AG08395 (cell line): ENCODE measurements at places on chromosomes 1 and 21.

GRCh38 chr1:174005032-174005431, 17.1 kb downstream of the RC3H1 start:
- peak; percentile 46 for DNase-seq

GRCh38 chr1:40739455-40740008, 44.1 kb upstream of the KCNQ4 start:
- DNase-seq, result peak; percentile 6

DNA sequence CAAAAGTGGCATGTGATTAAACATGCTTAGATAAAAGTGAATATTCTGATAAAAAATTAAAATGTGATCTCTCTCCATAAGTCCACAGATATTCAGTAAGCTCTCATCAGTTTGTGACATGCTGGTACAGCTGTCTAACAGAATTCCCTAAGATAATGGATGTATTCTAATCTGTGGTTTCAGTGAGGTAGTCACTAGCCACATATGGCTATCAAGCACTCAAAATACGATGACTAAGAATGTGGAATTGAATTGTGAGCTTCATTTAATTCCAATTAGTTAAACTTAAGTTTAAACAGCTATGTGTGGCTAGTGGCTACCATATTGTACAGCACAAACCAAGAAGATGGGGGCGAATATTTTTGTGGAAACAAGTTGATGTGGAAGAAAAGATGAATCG, 4.1 kb upstream of the REG4 start:
- DNase-seq, result no peak

DNA sequence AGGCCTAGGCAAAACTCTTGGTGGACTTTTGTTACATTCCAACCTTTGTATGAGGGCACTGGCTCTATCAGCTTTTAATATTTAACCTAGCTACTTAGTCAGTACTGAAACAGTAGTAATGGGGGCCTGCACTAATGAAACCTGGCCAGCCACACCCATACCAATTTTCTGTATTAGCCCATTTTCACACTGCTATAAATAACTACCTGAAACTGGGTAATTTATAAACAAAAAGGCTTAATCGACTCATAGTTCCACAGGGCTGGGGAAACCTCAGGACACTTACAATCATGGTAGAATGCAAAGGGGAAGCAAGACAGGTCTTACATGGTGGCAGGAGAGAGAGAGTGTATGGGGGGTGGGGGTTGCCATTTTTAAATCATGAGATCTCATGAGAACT, 245.7 kb upstream of the RGS18 start:
- no peak for DNase-seq

DNA sequence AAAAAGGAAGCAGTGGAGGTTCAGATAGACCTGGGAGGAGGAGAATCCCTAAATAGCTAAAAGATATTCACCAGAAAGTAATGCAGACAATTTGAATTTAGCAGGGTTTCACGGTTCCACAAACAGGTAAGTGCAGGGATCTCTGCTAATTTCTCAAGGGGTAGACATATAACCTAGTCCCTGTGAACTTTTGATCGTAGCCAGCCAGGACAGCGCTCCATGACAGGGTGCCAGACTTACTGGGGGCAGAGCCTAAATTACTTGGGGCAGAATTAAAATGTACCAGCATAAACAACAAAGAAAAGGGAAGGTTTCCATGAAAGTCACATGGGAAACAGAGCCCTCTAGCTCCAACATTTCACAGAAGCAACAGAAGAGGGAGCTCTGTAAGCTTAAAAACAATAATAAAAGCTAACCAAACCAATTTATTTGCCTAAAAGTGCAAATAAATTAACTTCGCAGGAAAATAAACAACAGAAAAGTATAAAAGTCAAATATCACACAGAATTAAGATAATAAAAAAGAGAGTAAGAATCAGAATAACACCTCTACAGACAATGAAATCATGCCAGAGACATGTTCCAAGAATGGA, 198.3 kb downstream of the DUSP10 start:
- peak; percentile 55 for DNase-seq

GRCh38 chr1:33242652-33243051, 13.6 kb upstream of the ZNF362 start:
- no peak for DNase-seq

GRCh38 chr1:54741531-54741930, 22.8 kb downstream of the PARS2 start:
- DNase-seq, result no peak

DNA sequence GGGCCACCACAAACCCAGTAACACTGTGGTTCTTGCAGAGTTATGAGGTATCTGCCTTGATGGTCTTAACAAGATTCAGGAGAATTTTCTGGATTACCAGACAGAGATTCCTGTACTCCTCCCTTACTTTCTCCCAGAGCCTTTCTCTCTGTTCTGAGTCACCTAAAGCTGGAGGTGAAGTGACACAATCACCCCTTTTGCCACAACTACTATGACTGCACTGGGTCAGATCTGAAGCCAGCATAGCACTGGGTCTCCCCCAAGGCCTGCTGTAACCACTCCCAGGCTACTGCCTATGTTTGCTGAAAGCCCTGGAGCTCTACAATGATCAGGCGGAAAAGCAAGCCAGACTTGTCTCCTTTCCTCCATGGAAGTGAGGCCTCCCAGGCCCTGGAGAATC, 156.7 kb upstream of the NEGR1 start:
- DNase-seq, result no peak

DNA sequence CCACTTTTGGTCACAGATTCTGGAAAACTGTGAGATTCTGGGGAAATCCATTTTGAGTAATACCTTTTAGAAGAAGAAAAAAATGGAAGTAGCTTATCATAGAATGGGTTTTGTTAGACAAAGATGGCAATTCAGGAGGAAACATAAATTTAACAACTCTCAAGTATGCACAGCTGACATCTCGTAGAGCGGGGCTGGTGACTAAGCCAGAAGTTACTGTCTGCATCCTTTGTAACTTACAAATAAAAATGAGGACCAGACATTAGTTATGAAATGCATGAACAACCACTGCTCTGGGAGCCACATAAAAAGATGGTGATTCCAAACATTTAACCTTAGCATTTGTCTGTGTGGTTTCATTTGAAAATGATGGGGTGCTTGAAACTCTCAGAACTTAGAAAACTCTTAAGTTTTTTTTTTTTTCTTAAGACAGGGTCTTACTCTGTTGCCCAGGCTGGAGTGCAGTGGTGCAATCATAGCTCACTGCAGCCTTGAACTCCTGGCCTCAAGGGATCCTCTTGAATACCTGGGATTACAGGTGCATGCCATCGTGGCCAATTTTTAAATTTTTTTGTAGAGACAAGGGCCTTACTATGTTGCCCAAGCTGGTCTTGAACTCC, 49.2 kb upstream of the ATP5PO start:
- peak; percentile 61 for DNase-seq
